ENCODE measurements at places on chromosomes 11 and 22. TPM values are rescaled to one million over a fixed set of nuclear protein-coding genes. Genes with fewer than 3 reads are reported as not detected.

GRCh38 chr11:126423154-126423553 is 67.7 kb downstream of the ST3GAL4 start:
- H3K27ac ChIP-seq, result no peak overlapping the region
- no peaks in the 10 kb centered on the region for H3K27me3 ChIP-seq
- H3K4me1 ChIP-seq, result peaks cover 8% of the 10 kb centered on the region
- no peak for DNase-seq
- H3K4me3 ChIP-seq, result no peak overlapping the region

DNA sequence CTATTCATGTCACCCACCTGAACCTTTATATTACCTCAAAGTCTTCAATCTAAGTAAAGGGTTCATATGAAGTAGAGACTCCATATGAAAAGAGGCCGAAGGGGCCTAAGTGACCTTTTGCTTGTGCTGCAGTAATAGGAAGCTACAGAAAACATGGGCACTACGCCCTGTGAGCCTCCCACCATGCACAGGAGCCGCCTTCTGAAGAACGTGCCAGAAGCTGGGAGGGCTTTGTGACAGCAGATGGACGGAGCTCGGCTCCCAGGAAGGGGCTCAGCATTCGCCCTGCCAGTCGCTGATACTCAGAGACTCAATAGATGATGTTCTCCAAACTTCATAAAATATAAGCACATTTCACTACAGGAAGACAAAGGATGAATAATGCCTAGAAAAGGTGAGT is 21.2 kb downstream of the DEAF1 start:
- no peaks in the 10 kb centered on the region for H3K4me1 ChIP-seq
- H3K4me3 ChIP-seq, result no peak overlapping the region
- peaks cover 33% of the 10 kb centered on the region for H3K36me3 ChIP-seq
- DNase-seq, result no peak

DNA sequence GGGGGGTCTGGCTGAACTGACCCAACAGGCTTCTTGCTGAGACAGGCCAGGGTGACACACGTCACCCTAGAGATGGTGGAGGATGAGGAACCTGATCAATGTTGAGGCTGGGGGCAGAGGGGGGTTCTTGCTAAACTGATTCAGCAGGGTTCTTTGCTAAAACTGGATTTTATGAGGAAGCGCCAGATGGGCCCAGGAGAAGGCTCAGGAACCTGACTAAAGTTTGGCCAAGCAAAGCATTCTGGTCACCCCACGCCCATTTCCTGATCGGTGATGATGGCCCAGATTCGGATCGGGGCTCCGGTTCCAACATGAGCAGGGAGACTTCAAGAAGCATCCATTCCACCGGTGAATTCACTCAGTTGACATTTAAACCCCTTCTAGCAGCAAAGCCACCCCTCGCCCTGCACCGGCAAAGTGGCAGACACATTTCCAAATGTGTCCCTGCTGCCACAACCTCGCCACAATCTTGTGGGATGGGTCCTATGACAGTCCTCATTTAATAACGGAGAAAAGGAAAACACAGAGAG is 34.2 kb upstream of the SLC22A12 start:
- peaks cover 27% of the 10 kb centered on the region for H3K27me3 ChIP-seq
- no peak overlapping the region for H3K4me3 ChIP-seq
- DNase-seq, result no peak

GRCh38 chr11:104663190-104664140 is 234.8 kb downstream of the CASP12 start:
- H3K36me3 ChIP-seq, result no peaks in the 10 kb centered on the region
- H3K4me3 ChIP-seq, result no peak overlapping the region
- no peak overlapping the region for H3K27ac ChIP-seq
- no peaks in the 10 kb centered on the region for H3K4me1 ChIP-seq
- peak; percentile 12 for DNase-seq

The HIC2 gene
- total RNA-seq, result 1.9 TPM

The SMIM35 gene
- not detected for total RNA-seq

GRCh38 chr11:128856241-128856640 is 10.9 kb downstream of the KCNJ1 start:
- H3K4me3 ChIP-seq, result no peak overlapping the region
- no peaks in the 10 kb centered on the region for H3K36me3 ChIP-seq
- H3K4me1 ChIP-seq, result no peaks in the 10 kb centered on the region
- no peak for DNase-seq

DNA sequence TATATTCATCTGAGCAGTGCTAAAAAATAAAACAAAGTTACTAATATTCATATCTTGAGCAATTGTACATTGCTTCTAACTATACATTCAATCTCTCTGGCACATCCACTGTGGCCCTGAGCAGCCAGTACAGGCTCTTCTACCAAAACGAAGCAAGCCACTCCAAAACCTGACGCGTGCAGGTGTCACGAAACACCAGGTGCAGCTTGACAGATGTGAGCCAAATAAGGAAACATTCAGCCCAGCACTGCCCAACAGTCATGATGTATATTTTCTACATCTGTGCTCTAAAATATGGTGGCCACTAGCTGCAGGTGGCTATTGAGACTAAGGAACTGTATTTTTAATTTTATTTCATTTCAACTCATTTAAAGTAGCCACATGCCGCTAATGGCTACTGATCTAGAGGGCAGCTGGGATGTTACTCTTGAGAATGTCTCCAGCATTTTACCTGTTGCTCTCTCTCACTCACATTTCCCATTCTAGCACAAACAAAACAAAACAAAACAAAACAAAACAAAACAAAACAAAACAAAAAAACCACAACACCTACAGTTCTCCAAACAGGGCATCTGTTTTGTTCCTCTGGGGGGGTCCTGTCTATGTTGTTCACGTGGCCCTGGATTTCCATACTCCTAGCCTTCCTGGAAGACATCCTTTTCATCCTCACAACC is 77.7 kb downstream of the LARGE1 start:
- no peaks in the 10 kb centered on the region for H3K27me3 ChIP-seq
- H3K4me3 ChIP-seq, result no peak overlapping the region
- no peak for DNase-seq
- H3K4me1 ChIP-seq, result peaks cover 11% of the 10 kb centered on the region
- no peak overlapping the region for H3K27ac ChIP-seq

DNA sequence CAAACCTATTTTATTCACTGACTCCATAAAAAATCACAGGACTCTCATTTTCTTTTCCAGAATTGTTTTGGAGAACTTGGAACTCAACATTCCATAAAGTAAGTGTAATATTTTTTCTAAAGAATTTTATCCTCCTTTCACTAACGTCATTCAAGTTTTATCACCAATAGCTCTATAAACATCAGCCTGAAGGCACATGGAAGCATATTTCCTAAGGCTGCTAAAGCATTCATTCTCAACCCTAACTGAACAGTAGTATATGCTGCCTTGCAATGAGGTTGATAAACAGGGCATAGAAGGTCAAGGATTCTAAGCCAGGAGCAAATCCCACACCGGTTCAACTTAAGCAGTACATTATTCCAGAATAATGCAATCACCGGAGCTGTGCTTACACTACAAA is 273.9 kb downstream of the RAB38 start:
- H3K4me3 ChIP-seq, result no peak overlapping the region
- no peaks in the 10 kb centered on the region for H3K4me1 ChIP-seq
- H3K36me3 ChIP-seq, result no peaks in the 10 kb centered on the region
- peaks cover 2% of the 10 kb centered on the region for H3K27me3 ChIP-seq

The UBE2L6 gene
- 37.5 TPM for total RNA-seq

DNA sequence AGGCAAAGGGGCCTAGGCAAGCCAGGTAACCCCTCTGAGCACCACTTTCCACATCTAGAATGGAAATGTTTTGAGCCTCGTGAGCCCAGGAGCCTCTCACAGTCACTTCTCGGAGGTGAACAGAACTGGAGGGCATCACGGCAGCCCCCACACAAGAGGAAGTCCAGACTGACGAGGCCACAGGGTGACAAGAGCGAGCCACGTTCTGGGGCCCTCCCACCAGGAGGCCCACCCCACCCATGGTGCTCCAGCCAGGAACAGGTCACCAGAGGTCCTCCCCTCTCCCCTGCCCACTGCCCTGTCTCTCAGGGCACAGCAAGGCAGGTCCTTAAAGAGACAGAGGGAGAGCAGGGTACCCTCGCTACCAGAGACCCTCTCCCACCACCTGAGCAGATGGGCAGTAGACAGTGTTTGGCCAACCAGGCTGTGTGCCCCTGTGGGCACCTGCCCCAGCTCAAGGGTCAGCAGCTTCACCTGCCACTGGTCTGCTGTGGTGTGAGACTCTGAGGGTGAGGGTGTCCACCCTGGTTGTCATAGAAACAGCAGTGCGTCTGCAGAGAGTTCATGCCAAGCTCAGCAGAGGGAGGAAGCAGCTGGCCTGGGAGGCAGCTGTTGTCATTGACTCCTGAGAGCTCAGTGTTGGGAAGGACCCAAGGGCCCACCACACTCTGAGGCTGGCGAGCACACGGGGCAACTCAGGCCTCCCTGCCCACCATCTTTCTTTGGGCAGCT is 31.4 kb downstream of the RSPH14 start:
- DNase-seq, result no peak
- H3K27me3 ChIP-seq, result peaks cover 6% of the 10 kb centered on the region
- no peaks in the 10 kb centered on the region for H3K4me1 ChIP-seq
- H3K27ac ChIP-seq, result no peak overlapping the region

The OR52N4 gene
- not detected for total RNA-seq

- no peaks in the 10 kb centered on the region for H3K27me3 ChIP-seq
- H3K27ac ChIP-seq, result no peak overlapping the region
- H3K36me3 ChIP-seq, result no peaks in the 10 kb centered on the region
- peak; percentile 80 for DNase-seq
- no peak overlapping the region for H3K4me3 ChIP-seq
These were observed 48.9 kb downstream of the ARHGEF12 start for GRCh38 chr11:120385110-120385509.

DNA sequence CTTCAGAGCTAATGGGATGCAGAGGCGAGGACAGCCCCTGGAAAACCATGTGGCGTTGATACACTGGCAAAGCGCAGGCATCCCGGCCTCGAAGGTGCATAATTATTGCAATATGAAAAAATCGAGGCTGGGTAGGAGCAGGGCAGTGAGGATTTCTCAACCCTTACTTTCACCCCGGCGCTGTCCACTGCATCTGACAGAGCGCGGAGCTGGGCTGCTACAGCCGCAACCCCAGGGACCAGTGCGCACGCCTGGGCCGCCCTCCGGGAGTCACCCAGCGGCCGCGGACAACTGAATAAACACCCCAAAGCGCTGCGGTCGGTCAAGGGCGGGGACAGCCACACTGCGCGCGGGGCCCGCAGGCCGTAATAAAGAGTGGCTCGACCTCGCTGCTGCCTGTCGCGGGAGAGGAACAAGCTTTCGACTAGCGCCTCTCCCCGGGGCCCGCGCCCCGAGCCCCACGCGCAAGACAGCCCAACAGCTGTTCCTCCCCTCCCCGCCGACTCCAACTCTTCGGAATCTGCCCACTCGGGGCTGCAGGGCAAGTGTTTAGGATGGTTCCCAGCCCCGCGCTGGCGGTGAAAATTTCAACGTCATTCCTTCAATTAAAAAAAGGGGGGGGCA is 3.6 kb upstream of the WT1 start:
- no peak overlapping the region for H3K27ac ChIP-seq
- DNase-seq, result no peak
- H3K4me1 ChIP-seq, result no peaks in the 10 kb centered on the region
- peaks cover 67% of the 10 kb centered on the region for H3K27me3 ChIP-seq
- H3K36me3 ChIP-seq, result no peaks in the 10 kb centered on the region

The ANO9 gene
- total RNA-seq, result not detected

GRCh38 chr22:38758276-38758945 is 2.6 kb upstream of the SUN2 start:
- DNase-seq, result no peak
- H3K4me1 ChIP-seq, result peaks cover 9% of the 10 kb centered on the region
- no peak overlapping the region for H3K27ac ChIP-seq
- no peaks in the 10 kb centered on the region for H3K36me3 ChIP-seq
- H3K27me3 ChIP-seq, result no peaks in the 10 kb centered on the region
- H3K4me3 ChIP-seq, result no peak overlapping the region

Data from IMR-90 (cell line).